A375 (cell line): ENCODE measurements at places on chromosomes 13 and 19. TPM values are rescaled to one million over a fixed set of nuclear protein-coding genes. Genes with fewer than 3 reads are reported as not detected.

Gene KASH5
- total RNA-seq, result 0.79 and 1.0 TPM in 2 replicates

Gene ZNF382
- 0.27 and 0.53 TPM in 2 replicates for total RNA-seq

Gene CLEC4G
- total RNA-seq, result not detected in 2 replicates

Gene PSMD8
- total RNA-seq, result 286 and 339 TPM in 2 replicates

Gene GPATCH1
- total RNA-seq, result 5.3 and 8.0 TPM in 2 replicates

Gene FAM32A
- total RNA-seq, result 241 and 257 TPM in 2 replicates

Gene GSX1
- total RNA-seq, result not detected in 2 replicates

Gene ZNF837
- 5.1 and 6.8 TPM in 2 replicates for total RNA-seq

Gene ZNF580
- 15.3 and 22.6 TPM in 2 replicates for total RNA-seq
